ENCODE measurements at places on chromosomes 5 and 9.

- DNase-seq, result no peak
Measured at GRCh38 chr9:98875536-98875935, 68.1 kb downstream of the GALNT12 start.

DNA sequence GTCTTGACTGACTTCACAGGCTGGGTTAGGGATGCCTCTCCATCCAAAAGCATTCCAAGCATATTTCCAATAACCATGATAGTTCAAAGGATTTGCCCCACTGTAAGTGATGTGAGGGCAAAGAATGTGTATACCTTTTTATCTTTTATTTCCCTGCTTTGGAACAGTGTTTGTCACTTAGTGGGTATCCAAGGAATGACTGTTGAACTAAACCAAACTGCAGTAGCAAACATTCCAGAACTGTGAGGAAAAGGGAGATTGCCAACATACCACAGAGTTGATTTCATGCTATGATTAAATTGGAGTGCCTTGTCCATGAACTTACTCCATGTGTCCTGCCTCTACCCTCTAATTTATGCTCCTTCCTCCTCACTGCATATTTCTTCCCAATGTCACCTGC is 400.0 kb downstream of the KIAA0825 start:
- DNase-seq, result peak; percentile 52

- peak; percentile 35 for DNase-seq
Measured at GRCh38 chr5:72268753-72269410, 51.2 kb downstream of the MRPS27 start.

DNA sequence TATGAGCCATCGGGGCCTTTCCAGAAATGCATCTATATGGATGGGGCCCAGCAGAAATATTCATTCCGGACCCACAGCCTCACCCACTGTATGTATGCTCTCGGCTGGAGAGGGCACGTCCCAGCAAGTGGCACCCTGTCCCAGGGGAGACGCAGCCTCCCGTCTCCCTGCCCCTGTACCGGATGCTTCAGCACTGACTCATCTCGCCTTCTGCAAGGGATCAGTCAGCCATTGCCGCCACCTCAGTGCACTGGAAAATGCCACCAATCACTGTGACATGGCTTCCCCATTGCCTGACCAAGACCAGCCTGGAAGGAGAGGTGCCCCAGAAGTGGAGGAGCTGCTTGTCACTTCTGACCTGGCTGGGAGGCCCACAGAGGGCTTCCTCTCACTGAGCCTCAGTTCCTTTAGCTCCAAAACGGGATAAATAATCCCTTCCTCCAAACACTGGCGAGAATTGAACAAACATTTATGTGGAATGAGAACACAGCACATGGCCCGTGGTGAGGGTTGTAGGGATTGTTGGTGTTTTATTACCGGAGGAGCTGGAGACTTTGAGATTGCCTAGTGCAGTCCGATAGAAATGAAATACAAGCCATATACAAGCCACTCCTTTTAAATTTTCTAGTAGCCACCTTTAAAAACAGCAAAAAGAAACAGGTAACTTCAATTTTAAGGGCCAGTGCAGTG is 43.9 kb upstream of the ORM1 start:
- DNase-seq, result peak; percentile 50

DNA sequence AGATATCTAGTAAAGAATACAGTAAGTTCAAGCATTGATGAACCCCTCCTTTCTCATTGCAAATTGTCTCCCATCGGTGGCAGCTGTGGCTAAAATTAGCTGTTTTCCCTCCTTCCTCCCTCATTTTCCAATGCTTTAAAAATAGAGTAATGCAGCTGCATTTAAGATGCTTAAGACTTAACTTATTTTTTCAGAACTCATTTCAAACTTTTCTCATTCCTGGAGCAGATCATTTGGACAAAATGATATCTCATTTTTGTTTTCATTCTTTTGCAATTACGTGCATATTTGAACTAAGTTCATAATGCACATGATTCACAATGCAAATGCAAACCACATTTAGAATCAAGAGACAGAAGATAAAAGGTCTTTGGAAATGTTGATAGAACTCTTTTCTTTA is 14.6 kb downstream of the HSPB3 start:
- DNase-seq, result peak; percentile 72

- no peak for DNase-seq
Measured at GRCh38 chr5:35811108-35811741, 45.5 kb upstream of the IL7R start.

GRCh38 chr9:22913026-22913425 is 466.4 kb downstream of the DMRTA1 start:
- DNase-seq, result no peak

DNA sequence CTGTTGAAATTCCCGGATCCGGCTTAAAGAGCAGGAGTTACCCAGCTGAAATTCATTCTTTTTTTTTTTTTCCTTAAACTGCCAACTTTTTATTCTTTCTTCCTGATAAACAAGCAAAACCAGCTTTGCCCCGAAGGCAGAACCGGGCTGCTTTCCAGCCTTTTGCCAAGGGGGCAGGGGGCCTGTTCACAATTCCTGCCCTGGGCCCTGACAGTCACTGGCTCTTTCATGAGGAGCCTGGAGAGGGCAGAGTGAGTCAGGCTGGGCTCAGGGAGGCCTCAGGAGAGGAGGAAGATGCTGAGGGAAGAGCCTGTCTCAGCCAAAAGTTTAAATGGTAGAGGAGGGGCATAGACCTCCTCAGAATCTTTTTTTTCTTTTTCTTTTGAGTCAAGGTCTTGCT is 4.8 kb downstream of the GLIPR2 start:
- no peak for DNase-seq

- no peak for DNase-seq
Measured at GRCh38 chr5:3142261-3143027, 391.0 kb upstream of the IRX2 start.

DNA sequence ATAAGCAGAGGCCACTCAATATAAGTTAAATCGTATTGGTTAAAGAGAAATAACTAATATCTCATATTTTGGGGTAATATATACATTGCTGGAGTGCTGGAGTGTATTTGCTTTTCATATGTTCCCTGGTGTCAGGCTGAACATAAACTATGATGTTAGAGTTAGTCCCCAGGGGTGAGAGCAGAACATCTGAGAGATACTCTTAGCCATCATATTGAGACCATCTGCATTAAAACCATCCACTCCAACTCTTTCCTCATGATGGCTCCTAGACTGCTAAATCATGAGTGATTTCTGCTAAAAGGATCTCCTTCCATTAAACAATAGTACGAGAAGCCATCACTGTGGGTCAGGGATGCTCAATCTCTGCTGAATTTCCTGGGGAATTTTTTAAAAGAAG is 436.2 kb downstream of the DTWD2 start:
- peak; percentile 16 for DNase-seq

GRCh38 chr9:87156247-87156646 is 208.9 kb upstream of the GAS1 start:
- no peak for DNase-seq
